T-helper 9 cell (primary cell): ENCODE measurements at places on chromosomes 1 and 21.

DNA sequence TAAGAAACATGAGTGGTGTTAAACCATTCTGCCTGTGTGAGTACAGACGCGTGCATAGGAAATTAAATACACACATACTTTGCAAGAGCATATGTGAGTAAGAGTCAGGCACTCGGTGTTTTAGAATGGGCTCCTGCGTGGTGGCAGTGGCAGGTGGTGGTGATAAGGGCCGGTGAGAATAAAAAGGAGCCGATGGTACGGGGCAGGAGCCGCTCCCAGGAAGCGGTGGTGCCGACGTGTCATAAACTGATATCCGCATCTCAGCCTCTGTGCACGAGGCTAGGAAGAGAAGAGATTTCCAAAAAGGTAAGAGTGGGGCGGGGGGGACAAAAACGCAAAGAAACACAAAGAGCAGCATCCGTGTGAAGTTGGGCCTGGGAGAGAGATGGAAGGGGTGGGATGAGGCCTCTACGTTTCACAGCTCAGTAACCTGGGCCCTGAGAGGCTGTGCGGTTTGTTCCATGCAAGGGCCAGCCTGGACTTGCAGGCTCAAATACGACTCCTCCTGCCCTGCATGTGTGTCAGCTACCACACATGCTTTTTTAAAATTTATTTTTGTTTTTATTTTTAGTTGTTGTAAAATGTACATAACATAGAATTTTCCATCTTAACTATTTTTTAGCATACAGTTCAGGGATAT is 127.7 kb upstream of the COL6A1 start:
- DNase-seq: no peak

DNA sequence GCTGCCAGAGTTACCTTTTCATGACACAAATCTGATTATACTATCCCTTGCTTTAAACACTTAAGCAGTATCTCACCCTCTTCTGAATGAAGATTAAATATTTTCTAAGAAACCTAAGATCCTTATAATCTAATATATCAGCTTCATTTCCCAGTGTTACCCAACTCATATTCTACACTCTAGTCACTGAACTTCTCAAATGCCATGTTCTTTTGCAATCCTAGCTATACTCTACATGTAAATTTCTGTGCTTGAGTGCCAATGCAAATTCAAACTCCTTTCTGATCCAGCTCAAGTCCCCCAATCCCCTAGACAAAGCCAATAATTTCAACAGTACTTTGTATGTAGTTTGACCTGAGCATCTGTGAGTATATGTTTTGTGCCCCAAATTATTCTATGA is 293.9 kb downstream of the SDCCAG8 start:
- no peak for DNase-seq

GRCh38 chr1:152924191-152924590 is 15.8 kb downstream of the IVL start:
- no peak for DNase-seq

GRCh38 chr21:27569831-27570230 is 602.9 kb upstream of the ADAMTS5 start:
- no peak for DNase-seq

DNA sequence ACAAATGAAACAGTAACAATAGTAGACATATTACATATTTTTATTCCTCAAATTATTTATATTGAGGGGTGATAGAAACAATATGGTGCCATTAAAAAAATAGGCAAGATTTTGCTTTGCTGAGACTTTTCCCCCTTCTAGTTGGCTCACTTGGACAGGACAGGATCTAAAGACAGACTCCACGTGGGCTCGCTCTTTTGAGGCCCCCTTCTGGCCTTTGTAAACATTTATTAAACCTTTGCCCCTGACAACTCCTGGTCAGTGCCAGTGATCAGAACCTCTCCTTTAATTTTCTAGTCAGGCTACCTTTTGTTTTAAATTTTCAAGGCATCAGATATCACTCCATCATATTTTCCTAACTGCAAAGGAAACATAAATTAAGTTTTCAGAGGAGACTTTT is 49.7 kb upstream of the IFI44L start:
- no peak for DNase-seq

- no peak for DNase-seq
Observed at GRCh38 chr1:92698932-92699331, 86.0 kb downstream of the EVI5 start.

- no peak for DNase-seq
Observed at GRCh38 chr21:32816261-32816660, 44.7 kb upstream of the PAXBP1 start.

- no peak for DNase-seq
Observed at GRCh38 chr1:156801409-156802121, 15.1 kb downstream of the SH2D2A start.

GRCh38 chr21:39217356-39218081 is 34.3 kb upstream of the PSMG1 start:
- no peak for DNase-seq

DNA sequence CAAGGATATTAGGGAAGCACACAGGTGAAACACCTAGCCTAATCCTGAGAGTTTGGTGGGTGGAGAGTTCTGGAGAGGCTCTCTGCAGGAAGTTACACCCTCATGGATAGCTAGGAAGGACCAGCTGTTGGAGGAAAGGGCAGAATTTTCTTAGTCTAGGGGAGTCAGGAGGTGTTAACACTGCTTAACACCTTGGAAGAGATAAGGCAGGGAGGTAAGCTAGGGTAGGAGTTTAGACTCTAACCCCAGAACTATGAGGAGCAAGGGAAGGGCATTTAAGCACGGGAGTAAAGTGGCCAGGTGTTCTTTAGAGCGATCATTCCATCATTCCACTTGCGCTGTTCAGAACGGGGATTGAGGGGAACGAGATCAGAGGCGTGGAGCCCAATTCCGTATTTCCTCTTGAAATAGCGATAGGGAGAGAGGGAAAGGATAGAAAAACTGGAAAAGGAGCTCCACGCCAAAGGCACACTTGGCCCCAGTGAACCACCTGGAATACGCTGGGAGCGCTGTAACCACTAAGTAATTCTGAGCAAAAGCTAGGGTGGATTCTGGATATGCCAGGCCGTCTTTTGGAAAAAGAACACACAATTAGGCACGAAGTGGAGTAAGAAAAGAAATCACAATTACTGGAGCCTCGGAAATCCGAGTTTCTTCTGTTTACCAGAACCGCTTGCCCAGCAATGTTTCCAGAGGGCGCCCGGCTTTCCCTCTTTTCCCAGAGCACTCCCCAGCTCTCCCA is 1.5 kb upstream of the GPR137B start:
- DNase-seq: no peak

GRCh38 chr1:181081395-181081794 is 7.1 kb upstream of the IER5 start:
- DNase-seq: no peak

DNA sequence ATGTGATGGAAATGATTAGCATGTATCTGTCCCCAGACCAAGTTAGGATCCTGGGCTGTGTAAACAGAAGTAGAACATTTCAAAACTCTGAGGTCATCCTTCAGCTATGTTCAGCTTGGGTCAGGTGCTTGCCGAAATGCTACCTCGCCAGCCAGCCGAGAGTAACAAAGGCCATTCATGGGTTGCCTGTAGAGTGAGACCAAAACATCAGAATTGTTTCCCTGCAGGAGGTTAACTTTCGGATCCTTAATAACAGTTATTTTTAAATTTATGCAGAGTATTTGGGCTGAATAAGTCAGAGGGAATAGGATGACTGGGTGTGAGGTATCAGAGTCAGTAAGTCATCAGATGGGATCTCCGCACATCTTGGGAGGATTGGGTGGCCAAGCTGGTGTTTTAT is 35.6 kb downstream of the SMYD2 start:
- DNase-seq: no peak

GRCh38 chr1:183702087-183702812 is 49.1 kb upstream of the APOBEC4 start:
- no peak for DNase-seq

DNA sequence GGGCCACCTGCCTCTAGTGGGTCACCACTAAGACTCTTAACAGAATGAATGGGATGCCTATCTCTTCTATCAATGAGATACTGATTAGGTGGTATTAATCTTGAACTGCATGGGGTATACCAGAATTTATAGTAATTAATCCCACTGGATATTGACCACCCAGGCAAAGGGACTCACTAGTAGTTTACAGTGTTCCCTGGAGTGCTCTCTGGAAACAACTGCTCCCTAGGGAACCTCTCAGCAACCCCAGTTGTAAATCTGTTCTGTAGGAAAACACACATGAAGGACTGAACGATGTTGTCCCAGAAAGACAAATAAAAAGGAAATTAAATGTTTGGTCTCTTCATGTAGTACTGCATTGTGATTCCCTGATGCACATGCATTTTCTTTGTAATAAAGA is 430.5 kb downstream of the HLX start:
- DNase-seq: no peak

- DNase-seq: no peak
Observed at GRCh38 chr1:27591622-27592021, 12.3 kb downstream of the AHDC1 start.

- no peak for DNase-seq
Observed at GRCh38 chr1:246785494-246786111, 61.4 kb downstream of the SCCPDH start.

GRCh38 chr1:202274611-202275010 is 67.1 kb downstream of the UBE2T start:
- DNase-seq: peak; percentile 29

DNA sequence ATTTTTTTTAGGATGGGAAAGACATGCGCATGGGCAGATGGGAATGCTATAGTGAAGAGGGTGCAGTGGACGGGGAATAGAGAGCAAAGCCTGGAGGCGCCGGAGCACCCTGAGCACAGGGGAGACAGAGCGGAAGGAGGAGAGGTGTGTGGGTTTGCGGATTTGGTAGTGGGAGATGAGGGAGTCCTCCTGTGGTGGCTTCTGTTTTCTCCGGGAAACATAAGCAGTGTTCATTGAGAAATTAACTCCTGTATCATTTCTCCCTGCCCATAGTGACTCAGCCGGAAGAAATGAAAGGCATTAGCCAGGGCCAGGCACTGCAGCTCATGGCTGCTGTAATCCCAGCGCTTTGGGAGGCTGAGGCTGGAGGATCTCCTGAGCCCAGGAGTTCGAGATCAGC is 4.7 kb upstream of the PTPRF start:
- no peak for DNase-seq

DNA sequence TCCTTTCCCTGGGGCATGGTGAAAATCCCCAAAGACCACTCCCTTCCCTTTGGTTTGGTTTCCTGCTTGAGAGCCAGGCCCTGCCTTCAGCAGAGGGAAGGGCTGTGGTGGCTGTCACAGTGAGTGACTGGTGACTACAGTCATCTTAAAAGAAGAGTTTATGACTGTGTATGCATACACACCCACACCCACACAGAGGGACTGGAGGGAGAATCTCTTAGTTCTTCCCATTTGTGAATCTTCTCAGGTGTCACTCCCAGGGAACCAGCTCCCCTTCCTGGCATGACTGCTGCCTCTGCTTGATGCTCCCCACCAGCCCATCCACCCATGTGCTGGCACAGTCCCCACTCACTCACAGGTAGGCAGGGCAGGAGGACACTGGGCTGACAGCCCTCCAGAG is 3.9 kb upstream of the KCNA2 start:
- DNase-seq: no peak

DNA sequence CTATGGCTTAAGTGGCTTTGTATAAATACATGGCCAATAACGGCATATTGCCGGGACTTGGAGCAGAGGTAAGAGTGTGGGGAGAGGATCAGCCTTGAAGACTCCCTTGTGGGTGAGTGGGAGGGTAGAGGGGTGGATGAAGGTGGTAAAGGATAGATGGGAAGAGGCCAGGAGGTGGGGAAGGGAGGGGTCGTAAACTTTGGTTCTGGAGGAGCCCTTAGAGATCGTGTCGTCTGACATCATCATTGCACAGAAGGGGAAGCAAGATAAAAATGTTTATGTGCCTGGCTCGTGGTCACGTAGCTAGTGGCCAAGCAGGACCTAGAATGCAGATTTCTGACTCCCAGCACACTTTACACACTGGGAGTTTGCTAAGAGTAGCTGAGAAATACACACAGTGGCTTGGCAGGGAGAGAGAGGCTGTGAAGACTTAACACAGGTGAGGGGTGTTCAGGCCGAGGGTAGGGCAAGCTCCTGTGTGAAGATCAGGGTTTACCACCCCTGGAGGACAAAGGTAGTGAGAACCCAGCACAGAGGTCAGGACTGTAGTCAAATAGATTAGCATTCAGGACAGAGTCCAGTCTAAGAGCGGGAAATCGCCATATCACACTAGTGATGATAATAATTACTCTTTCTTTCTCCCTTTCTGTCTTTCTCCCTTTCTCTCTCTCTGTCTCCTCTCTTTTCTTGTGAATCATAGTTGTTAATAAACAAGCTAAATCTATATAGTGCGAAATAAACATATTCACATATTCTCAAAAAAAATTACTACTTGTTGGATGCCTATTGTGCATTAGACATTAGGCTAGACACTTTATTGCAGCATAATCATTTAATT is 75.5 kb downstream of the LRRC8D start:
- DNase-seq: no peak

GRCh38 chr1:212315907-212316306 is 30.7 kb downstream of the PPP2R5A start:
- DNase-seq: no peak

DNA sequence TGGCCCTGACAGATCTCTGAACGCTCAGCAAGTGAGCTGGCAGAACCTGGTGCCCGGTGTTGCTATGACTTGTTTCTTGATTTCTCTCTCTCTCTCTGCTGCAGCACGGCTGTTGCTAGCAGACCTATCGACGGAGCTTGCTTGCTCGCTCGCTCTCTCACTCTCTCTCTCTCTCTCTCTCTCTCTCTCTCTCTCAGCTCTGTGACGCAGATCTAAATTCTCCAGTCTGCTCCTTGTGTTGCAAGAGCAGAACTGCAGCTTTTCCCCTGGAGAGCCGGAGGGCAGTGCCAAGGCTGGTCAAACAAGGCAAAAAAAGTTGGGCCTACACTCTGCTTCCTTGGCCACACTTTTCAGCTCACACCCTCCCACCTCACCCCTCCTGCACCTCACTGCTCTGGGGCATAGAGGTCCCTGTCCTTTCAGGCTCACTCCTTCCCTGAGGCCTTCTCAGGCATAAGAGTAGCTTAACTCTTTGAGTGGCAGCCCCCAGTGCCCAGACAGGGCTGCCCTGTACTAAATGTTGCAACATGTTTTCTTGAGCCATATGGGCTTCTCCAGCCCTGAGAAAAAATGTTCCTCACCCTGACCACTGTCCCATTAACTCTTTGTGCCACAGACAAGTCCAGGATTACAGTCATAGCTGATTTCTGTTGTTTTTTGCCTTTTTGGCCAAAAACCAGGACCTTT is 72.2 kb downstream of the CD46 start:
- DNase-seq: peak; percentile 55

DNA sequence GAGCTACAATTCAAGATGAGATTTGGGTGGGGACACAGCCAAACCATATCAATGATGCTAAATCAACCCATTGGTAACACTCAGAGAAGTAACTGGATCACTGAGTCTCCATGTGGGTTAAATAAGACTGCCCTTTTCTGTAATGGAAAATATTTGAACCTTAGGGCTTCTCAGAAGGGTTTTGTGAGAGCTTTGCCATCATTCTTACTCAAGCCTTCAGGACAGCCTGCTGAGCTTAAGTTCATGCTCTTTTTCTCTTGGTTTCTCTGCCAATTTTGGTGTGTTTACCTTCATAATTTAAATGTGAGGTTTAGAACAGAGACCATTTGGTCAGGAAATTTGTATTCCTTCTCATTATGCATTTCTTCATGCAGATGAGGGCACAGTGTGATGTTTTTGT is 74.7 kb downstream of the DISC1 start:
- DNase-seq: no peak

GRCh38 chr1:67807282-67807681 is 26.0 kb downstream of the GNG12 start:
- DNase-seq: no peak

GRCh38 chr1:41866285-41866684 is 52.4 kb downstream of the HIVEP3 start:
- no peak for DNase-seq

- DNase-seq: no peak
Observed at GRCh38 chr1:232389744-232390143, 240.2 kb downstream of the SIPA1L2 start.

GRCh38 chr1:19676438-19676922 is 11.8 kb downstream of the HTR6 start:
- DNase-seq: no peak
